Endothelial cell of umbilical vein (primary cell): ENCODE measurements at places on chromosomes 16 and 17. TPM values are rescaled to one million over a fixed set of nuclear protein-coding genes. Genes with fewer than 3 reads are reported as not detected.

ZFHX3 gene
- 3.0 and 3.7 TPM in 2 replicates for polyA plus RNA-seq

KRT23 gene
- not detected in 2 replicates for polyA plus RNA-seq

KRT31 gene
- not detected in 2 replicates for polyA plus RNA-seq

ICAM2 gene
- polyA plus RNA-seq: 2,377 and 2,759 TPM in 2 replicates

CHST5 gene
- 0.16 and 0.23 TPM in 2 replicates for polyA plus RNA-seq

DNA sequence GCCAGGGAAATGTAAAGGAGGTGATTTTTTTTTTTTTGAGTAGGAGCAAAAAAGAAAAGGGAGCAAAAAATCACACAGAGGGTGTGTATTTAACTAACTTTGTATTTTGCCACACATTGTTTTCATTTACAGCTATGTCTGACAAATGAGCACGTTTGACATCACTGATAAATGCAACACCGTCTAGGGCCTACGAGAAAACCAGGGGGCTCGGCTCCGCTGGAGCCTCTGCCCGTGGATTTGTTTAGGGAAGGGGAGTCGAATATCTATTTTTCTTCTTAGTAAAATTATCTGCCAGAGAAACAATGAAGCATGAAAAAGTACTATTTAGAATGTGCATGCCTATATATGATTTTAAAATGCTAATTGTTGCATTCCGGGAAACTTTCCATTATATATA is 6.8 kb downstream of the MAF start:
- no peaks in the 10 kb centered on the region for H3K4me1 ChIP-seq
- H3K27ac ChIP-seq: no peak overlapping the region
- H3K36me3 ChIP-seq: no peaks in the 10 kb centered on the region
- no peak overlapping the region for H3K4me3 ChIP-seq

PLA2G10 gene
- 0.18 and 0.25 TPM in 2 replicates for polyA plus RNA-seq

DNA sequence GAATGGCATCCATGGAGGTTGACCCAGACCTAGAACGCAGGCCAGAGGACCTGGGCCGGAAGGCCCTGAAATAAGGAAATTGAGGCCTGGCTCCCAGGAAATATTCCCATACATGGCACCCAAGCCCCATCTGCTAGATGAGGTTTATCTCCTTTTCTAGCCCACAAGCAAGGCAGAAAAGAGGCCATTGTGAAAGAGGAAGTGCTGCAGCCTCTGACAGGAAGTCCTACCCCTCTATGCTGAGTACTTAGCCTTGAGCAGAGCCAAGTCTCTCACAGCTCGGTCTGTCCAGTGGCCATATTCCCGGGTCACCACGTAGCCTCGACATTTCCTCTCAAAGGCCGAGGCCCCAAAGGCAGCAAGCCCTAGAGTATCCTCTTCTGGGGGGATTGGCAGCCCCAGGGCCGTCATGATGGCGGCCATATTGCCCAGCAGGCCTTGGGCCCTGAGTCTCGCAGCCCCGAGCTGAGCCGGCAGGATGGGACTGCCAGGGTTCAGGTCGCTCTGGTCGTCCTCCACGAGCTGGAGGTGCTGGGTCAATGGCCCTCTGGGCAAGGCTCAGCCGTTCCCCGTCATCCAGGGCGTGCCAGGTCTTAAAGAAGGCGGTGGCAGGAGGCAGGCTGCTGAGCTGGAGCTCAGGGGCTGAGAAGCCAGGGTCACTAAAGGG is 7.8 kb downstream of the CTF1 start:
- no peaks in the 10 kb centered on the region for H3K36me3 ChIP-seq
- no peak for DNase-seq
- H3K27ac ChIP-seq: peak overlapping the region; percentile 83
- no peak overlapping the region for H3K4me3 ChIP-seq
- H3K4me1 ChIP-seq: peaks cover 24% of the 10 kb centered on the region

- no peak overlapping the region for H3K27ac ChIP-seq
- H3K4me1 ChIP-seq: peaks cover 23% of the 10 kb centered on the region
- H3K27me3 ChIP-seq: no peaks in the 10 kb centered on the region
- H3K4me3 ChIP-seq: no peak overlapping the region
- DNase-seq: no peak
Observed at GRCh38 chr16:57998486-57998885, 2.0 kb downstream of the ZNF319 start.

GRCh38 chr16:58381661-58382060 is 10.6 kb upstream of the GINS3 start:
- no peak overlapping the region for H3K27ac ChIP-seq
- no peak for DNase-seq
- H3K4me1 ChIP-seq: peaks cover 27% of the 10 kb centered on the region
- H3K4me3 ChIP-seq: no peak overlapping the region
- no peaks in the 10 kb centered on the region for H3K27me3 ChIP-seq
